ENCODE measurements at places on chromosomes 4 and X.

GRCh38 chrX:44876086-44876485, 3.1 kb downstream of the KDM6A start:
- DNase-seq, result no peak

DNA sequence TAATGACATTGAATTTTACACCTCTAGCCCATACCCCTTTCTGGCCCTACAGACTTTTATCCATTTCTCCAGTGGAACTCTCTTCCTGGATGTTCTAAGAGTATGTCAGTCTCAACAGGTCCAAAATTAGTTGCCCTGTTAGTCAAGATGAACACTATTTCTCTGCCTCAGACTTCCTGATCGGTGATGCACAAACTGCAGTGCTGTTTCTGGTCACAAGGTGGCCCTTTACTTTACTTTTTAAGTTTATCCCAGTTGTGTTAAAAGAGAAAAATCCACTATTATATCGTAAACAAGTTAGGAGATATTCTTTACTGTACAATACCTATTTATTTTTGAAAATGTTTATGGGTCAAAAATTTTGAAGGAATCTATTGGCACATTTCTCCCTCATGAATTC, 13.1 kb downstream of the TCEAL7 start:
- DNase-seq, result no peak

- no peak for DNase-seq
These were observed 17.6 kb upstream of the LCORL start for GRCh38 chr4:18039113-18039512.

DNA sequence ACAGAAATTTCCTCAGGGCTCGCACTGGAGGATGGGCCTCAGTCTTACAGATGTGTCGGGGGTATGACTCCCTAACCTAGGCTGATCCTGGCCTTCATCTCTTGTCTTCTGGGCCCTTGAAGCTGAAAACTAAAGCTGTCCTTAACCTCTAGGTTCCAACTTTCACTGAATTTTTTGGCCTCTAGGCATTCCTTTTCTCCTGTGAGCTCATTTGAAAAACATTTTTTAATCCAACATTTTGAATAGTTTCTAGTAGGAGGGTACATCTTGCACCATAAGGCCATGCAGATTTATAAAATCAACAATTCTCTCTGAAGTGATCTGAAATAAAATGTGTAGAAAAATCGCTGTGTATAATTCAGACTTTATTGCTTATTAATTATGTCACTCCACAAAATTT, 19.7 kb downstream of the RWDD4 start:
- no peak for DNase-seq

DNA sequence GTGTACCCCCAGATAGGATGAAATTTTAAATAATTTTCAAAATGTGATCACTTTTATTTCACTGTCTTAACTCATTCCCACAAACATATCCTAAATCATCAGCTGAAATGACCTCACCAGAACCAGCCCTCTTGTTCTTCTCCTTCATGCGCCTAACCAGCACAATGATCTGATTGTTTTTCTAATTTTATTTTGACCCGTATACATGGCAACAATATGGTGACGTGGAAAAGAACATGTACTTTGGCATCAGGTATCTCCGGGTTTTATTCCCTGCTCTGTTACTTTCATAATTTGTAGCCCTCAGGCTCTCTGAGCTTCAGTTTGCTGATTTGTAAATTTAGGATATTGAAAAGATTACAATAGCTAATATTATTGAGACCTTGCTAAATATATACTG, 562.4 kb upstream of the ZFP42 start:
- no peak for DNase-seq

DNA sequence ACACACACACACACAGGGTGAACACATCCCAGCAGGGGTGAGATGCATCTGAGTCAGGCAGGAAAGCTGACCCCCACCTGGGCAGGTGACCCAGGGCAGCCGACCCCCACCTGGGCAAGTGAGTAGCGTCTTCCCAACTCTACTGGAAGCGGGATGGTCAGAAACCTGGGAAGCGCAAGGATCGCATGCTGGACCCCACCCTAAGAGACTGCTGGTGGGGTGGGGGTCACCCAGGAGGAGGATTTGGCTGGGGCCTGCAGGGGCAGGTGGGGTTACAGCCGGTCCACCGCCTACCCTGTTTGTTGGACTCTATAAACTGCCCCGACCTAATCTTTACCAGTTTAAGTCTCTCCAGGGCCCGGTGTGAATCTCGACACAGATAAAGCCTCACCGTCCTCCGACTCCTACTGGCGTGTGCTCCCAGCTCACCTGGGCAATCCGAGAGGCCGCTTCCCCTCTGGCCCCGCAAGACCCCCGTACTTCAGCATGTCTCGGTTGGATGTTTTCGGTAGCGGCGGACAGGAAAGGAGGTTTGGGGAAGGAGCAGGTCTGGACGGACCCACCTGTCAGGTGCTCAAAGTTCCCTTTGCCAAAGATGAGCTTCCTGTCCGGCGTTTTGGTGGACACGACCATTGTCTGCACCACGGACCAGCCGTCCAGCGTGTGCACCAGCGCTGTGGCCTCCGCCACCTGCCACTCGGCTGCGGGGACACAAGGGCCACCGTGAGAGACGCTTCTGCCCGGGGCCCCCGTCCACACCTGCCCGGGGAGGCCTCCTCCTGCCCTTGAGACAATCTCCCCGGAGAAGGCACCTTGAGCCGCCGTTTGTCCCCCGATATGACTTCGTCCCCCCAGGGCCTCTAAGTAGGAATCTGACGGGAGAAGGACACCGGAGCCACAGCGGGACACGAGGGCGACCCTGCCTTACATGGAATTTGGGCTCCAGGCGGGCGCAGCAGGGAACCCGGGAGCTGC, 2.0 kb downstream of the GTPBP6 start:
- no peak for DNase-seq

DNA sequence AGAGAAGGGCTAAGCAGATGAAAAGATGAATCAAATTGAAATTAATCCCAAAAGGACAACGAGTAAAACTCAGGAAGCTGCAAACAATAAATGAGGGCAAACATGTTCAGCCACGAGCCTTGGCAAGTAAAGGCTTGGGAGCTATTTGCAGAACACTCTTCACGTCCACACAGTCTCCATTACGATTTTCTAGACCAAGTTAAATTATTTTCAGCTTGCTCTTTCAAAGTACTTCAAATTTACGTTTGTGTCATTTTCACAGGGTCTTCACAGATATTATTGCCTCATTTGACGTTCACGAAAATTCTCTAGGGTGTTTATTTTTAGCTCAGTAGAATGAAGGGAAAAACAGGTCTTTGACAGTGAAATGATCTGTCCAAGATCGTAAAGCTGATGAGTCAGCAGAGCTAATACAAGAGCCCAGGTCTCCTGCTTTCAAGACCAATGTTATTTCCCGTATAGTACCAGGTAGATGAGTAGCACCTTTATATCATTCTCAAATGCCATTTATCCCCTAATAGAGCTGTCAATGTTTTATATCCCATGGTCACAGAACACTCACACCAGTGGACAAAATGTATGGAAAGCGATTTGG, 20.9 kb downstream of the KLB start:
- no peak for DNase-seq

GRCh38 chr4:173076903-173077634, 91.5 kb upstream of the GALNT7 start:
- DNase-seq, result no peak

DNA sequence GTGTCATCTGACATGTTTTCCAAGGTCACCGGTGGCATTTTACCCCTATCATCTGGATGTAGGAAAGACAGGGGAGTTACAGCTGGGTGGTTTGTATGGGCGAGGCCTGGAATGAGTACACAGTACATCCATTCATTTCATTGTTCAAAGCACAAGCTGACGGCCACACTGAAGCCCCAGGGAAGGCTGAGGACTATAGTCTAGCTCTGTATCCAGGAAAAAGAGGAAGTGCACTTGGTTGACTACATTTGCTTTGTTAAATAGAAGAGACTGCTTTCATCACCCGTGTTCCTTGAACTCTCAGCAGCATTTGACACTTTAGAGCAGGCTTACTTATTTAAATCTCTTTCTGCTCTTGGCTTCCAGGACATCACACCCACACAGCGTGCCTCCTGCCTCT, 1041.0 kb upstream of the TENM3 start:
- DNase-seq, result no peak

DNA sequence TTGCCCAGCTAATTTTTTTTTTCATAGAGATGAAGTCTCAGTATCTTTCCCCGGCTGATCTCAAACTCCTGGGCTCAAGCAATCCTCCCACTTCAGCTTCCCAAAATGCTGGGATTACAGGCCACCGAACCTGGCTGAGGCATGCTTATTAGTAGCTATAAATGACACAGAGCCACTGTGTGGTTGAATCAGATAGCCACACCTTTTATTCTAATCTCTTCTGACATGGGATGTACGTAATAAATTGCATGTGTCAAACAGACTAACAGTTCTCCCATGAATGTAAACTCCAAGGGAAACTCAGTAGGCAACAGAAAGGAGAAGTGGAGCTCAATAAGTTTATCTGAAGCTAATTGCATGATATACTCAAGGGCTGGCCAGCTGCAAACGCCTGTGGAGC, 139.8 kb upstream of the VCX3A start:
- no peak for DNase-seq

GRCh38 chr4:70992391-70992881, 1.0 kb upstream of the DCK start:
- no peak for DNase-seq

- no peak for DNase-seq
These were observed 190.0 kb upstream of the AR start for GRCh38 chrX:67353651-67354370.

- DNase-seq, result no peak
These were observed 104.7 kb downstream of the RASL11B start for GRCh38 chr4:52966781-52967180.

GRCh38 chr4:107655289-107655688, 64.7 kb downstream of the PAPSS1 start:
- no peak for DNase-seq

- no peak for DNase-seq
These were observed 174.8 kb downstream of the HHIP start for GRCh38 chr4:144820728-144821085.

DNA sequence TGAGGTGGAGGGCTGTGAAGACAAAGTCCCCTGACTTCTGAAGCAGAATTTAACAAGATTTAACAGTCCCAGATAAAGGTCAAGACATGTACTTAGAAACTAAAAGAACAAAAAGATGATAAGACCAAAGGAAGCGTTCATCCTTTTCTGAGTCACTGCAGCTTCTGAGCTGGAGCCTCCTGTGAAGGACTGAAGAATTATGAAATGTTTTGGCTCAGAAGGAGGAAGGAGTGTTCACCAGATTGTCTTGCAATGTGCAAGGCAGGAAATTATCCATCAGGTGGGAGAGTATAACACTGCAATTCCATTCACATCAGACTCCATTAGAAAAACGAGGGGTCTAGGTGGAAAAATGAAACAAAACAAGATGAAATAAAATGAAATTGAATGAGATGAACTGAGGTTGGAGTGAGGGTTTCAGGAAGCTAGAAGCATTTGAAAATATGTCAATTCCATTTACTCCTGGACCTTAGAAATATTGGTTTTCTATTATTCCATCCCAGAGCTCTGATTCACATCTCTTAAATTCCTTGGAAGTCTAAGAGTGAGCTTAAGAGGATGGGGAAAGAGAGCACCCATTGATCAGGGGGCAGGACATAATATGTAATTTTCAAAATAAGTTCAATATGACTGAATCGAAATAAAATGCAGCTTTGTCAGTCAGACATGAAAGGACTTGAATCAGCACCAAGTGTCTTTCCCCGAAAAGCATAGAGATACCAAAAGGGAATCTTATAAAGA, 186.1 kb upstream of the LNX1 start:
- no peak for DNase-seq

DNA sequence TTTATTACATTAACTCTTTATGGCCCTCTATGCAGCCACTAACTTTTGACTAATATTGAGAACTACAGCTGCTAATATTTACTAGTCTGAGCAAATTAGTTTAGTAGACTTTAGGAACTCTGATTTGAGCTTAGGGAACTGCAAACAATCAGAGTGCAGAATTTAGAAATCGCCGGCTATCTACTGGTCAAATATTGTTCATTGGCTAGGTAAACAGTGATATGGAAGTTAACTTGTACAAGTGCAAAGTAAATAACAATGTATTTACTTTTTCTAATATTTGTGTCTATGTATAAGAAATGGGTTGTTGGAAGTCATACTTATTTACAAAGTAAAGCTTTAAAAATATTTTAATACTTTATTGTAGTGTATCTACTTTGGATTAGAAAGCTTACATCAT, 279.6 kb downstream of the CFAP299 start:
- DNase-seq, result no peak

- no peak for DNase-seq
These were observed 107.9 kb downstream of the KDM6A start for GRCh38 chrX:44980883-44981282.

DNA sequence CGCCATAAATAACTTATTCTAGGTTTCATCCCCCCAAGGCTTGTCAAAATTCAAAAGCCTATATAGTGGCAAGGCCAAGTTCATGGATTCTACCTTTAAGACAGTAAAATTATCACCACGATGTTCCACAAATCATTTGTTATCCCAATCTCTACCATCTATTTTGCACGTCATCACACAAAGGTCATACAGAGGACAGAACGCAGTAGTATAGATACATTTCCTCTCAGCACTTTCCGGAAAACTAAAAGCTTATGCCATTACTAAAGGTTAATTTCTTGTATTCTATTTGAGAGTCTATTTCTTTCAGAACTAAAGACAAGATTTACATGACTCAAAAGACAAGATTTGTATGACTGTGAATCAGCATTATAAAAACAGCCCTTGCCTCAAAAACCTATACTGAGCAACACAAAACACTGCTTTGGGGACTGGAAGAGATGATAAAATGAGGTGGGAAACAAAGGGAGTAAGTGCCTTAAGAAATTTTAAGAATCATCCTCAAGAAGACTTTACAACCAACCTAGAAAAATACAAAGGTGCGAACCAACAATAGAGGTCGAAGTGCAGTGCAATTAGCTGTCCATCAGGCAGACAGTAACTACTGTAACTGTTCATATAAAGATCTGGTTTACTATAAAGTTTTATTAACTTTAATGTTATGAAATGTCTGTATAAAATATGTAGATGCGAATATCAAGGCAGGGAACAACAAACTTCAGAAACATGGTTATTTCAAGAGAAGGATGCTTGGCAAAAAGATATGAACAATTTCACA, 7.6 kb downstream of the UBE2D3 start:
- DNase-seq, result no peak

DNA sequence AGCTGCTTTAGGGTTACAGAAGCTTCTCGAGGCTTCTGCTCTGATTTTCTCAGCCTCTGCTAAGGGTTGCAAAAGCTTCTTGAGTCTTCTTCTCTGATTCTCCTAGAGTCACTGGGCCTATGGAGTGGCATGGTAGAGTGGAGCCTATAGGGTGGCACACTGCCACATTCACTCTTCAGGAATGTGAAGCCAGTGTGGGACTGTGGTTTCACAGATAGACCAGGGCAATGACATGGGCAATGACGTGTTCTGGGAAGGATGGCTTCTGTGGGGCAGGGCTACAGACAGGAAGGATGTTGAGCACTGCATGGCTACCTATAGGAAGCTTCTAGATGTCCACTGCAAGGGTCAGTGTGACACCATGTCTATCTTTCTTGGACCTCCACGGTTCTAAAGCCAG, 11.0 kb upstream of the MAMLD1 start:
- no peak for DNase-seq

GRCh38 chr4:39682138-39682537, 15.8 kb upstream of the UBE2K start:
- DNase-seq, result no peak

- DNase-seq, result no peak
These were observed 226.3 kb downstream of the PACRGL start for GRCh38 chr4:20926529-20926928.
